ENCODE measurements at places on chromosomes 3 and 15.

DNA sequence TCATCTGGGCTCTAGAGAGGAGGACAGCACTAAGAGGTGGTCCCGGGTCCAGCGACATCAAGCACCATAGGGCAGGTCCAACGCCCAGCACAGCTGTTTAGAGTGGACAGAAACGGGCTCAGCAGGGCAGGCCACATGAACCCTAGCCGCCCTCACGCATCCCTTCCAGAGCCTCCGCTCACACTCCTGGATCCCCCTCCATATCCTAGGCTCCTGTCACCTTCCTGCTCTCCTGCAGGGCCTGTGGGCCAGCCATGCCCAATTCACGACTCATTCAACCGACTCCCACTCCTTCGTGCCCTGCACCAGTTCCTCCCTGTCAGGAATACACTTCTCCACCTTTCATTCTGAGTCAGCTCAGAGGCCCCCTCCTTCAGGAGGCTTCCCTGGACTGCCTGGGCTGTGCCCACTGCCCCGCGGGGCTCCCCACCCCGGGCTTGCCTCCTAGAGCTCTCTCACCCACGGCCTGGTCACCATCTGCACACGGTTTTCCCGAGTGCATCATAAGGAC lies 90.2 kb downstream of the LINGO1 start:
- no peak for DNase-seq

DNA sequence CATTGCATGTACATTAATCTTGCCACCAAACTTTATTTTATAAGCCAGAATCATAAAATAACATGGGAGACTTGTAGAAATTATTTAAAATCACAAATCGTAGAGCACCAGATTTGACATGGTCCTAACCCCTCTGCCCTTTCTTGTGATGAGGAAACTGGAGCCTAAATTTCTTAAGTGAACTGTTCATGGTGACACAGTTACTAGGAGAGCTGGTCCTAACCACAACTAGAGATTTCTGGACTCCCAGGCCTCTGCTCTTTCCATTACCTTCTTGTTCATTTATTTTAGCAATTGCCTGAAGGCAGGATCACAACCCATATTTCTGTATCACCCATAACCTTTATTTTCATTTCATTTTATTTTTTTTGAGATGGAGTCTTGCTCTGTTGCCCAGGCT lies 352.5 kb downstream of the LPP start:
- DNase-seq = no peak

GRCh38 chr15:44081026-44082013 lies 113.8 kb downstream of the FRMD5 start:
- DNase-seq = no peak

GRCh38 chr15:46315434-46315833 lies 680.6 kb downstream of the SQOR start:
- DNase-seq = no peak

DNA sequence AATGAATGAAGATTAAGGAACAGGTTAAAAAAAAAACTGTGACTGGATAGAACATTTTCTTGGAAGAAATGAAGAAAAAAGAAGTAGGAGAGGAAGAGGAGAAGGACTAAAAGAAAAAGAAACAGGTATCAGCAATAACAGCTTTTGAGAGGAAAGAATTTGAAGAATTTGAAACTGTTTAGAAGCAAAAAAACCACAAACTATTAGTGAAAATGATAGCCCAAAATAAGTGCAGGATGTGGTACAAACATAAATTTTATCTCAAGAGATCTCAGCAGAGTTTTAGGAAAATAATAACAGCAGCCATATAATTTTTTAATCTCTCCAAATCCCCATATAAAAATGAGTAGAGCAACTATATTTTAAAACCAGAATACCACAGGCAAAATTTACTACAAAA lies 8.8 kb upstream of the A4GNT start:
- no peak for DNase-seq

DNA sequence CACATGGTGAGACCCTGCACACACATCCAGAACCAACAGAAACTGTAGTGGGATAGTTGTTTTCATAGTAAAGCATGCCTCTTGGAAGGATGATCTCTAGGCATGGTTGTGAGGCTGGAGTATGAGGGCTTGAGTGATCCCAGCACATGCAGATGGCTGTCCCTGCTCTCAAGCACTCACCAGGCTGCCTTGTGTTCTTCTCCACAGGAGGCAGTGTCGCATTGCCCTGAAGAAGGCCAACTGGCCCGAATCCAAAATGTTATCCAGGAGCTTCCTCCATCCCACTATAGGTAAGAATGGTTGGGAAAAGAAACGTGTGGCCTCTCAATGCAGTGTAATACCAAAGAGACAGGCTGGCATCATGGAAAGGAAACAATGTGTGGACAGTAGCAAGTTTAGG lies 82.7 kb downstream of the TMEM39A start:
- DNase-seq = peak; percentile 51

- DNase-seq = peak; percentile 28
These were observed 226.0 kb downstream of the TJP1 start for GRCh38 chr15:29596266-29596665.

DNA sequence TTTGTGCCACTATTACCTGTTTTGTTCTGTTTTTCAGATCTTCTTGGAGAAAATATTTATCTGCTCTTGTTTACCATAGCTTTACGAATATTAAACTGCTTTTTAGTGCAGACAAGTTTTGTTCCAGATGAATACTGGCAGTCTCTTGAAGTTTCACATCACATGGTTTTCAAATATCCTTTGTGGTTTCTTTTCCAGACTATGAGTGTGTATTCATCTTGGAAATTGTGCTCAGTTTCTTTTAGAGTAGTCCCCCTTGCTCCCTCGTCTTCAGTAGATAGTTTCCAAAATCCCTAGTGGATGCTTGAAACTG lies 1.2 kb downstream of the PIGB start:
- no peak for DNase-seq

DNA sequence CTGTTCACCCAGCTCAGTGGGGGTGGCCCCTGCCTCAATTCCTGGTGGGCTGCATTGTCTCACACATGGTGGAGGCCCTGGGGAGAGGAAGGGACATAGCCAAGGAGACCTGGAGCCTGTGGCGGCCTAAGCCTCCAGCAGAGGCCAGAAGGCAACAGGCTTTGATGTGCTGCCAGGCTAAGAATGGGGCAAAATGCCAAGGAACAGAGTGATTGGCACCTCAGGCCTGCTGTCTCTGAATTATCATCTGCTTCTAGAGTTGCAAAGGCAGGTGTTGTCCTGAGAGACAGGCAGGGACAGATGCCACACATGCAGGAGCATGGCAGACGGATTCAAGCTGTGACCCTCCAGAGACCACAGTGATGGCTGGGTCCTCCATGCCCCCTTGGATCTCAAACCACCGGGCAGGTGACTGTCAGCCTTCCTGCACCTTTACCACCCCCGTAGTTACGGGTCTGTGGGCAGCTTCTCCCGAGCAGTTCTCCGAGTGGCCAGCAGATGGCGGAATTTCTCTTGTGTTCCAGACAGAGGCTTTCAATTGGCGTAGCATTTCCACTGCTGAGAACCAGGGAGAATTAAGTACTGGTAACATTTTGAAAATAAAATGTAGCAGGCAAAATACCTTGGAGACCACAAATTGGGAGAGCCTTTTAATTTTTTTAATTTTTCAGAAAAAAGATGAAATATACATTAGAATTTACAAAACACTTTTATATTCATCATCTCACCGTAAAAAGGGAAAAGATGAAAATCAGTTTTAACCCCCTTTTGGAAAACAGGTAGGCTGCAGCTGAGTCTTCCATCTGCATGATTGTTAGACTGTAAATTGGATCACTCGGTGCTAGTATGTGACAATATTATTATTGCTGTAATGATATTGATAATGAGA lies 525.5 kb upstream of the CFAP20DC start:
- peak; percentile 72 for DNase-seq

- DNase-seq = no peak
These were observed 116.5 kb downstream of the RBMS3 start for GRCh38 chr3:29397406-29397805.

DNA sequence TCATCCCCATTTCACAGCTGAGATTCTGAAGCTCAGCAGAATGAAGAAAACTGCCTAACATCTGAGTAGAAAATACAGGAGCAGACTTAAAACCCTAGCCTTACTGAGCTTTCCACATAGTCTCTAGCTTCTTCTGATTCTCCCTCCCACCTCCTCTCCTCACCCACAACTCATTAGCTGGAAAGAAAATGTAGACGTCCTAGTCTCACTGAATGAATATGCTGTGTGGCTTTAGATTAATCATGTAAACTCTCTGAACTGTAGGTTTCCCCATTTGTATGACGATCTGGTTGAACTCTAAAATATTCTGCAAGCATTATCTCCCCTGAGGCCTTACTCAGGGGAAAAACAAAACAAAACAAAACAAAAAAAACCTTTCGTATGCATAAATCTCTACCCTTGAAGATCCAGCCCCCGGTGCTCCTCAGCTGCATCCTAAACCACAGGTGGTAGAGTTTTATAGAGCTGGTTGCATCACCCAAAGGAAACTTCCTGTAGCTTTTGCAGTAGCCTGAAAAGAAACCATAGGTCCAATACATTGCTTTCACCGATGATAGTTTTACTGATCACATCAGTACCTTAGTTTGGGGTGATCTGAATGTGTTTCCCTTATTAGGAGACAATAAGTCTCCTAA lies 40.6 kb downstream of the FOXB1 start:
- DNase-seq = no peak

DNA sequence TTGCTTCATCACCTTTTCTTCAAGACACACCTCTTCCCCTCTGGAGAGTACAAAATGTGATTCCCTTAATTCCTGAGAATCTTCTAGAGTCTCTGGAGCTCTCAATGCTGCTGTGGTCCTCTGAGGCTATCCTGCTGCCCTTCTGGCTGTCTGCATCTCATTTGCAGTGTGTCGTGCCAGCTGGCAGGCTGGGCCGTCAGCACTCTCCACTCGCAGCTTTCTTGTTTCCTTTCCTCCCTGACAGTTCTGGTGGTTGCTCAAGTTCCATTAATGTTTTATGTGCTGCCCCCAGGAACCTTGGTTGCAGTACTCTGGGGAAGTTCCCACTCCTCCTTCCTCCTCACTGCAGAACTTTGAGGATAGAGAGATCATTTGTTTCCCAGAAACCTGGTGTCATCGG lies 210.8 kb upstream of the ROPN1 start:
- no peak for DNase-seq

DNA sequence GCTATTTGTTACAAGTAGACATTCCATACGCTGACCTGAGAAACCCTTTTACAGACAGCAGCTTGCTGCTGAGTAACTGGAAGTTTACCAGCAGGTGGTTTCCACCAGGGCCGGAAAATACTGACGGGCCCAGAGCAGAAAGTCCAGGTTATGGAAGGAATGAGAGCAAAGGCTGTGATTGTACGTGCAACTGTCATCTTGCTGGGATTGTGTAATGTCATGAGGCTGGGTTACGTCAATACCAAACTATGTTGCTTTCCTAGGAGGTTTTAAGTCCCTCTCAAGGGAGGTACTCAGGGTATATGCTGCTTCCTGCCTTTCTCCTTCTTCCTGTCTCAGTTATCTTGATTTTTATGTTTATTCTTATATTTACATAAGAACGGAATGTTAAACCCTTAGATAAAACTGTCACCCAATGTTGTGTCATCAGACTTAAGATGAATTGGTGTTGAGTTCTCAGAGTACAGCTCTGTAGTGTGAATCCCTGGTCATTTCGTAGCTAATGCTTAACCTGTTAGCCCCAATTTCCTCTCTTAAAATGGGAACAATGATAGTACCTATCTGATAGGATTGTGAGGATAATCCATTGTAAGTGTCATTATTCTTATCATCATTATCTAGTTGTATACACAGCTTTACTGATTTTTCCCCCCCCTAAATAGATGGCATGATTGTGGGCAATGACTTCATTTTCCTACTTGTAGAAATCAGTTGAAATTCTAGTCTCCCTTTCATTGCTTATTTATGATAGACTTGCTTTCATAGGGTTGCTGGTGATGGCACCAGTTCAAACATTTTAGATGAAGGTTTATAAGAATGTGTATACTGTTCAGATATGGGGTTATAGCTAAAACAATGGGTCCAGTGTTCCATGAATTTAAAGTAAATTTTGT lies 101.4 kb downstream of the FNDC3B start:
- DNase-seq = no peak

DNA sequence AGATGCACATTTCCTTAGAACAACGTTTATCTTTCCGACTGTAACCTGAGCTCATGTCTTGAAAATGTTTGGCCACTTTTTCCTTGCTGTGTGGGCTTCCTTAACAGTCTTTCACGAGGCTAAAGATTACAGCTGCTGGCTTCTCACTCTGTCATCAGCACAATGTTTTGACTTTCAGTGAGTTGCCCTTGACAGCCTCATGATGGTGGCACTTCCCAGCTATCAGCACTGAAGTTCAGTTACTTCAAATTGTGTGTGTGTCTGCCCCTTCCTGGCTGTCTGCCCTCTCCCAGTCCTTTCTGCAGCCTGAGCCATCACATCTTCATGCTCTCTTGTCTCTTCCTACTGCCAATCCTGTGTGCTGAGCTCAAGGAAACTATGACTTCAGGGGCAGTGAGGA lies 152.2 kb downstream of the NTRK3 start:
- no peak for DNase-seq

DNA sequence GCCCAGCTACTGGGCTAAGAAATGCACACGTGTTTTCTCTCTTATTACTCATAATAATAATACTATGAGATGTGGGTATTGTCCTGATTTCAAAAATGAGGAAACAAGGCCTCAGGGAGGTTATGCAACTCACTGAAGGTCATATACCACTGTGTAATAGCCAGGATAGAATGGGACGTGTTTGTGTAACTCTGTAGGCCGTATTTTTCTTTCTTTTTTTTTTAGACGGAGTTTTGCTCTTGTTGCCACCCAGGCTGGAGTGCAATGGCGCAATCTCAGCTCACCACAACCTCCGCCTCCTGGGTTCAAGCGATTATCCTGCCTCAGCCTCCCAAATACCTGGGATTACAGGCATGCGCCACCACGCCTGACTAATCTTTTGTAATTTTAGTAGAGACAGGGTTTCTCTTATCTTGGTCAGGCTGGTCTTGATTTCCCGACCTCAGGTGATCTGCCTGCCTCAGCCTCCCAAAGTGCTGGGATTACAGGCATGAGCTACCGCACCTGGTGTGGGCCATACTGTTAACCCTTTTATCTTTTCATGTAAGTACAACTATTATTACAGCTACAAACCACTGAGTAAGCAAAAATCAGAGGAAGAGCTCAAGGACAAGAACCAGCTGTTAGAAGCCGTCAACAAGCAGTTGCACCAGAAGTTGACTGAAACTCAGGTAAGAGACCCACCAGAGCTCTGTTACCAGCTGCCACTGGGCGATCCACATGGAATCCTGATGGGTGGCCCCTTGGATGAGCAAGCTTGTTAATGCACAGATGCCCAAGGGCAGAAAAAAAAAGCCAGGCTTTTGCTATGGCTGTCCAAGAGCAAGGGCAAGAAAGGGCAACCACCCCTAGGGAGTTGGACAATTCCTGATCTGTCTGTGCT lies 6.7 kb downstream of the KNSTRN start:
- no peak for DNase-seq
